Activated CD4-positive, CD25-positive, alpha-beta regulatory T cell treated with anti-CD3 and anti-CD28 coated beads, Interleukin-2, amount 50 U/mL, for 24 hours (primary cell): ENCODE measurements at places on chromosomes 7 and 10.
A peak's percentile ranks its signal among the peaks of the same experiment; 100 is the strongest.

GRCh38 chr7:129247087-129247486 is 22.3 kb downstream of the AHCYL2 start:
- no peak for ATAC-seq

DNA sequence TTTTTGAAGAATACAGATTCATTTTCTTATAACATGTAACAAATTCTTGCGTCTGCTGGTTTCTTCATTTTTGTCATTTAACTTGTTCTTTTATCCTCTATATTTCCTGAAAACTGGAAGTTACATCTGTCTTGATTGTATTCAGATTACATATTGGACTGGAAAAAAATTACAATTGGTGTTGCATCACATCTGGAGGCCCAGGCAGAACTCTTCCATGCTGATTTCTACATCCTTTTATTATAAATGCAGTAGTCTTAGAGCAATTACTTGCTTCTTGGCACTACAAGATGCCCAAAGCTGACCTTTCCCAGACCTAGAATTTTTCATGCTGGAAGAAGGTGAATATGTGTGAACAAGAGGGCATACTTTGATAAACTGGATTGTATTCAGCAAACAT is 460.9 kb upstream of the CNTNAP2 start:
- no peak for ATAC-seq

GRCh38 chr10:123269675-123270074 is 115.5 kb downstream of the BUB3 start:
- ATAC-seq: no peak

DNA sequence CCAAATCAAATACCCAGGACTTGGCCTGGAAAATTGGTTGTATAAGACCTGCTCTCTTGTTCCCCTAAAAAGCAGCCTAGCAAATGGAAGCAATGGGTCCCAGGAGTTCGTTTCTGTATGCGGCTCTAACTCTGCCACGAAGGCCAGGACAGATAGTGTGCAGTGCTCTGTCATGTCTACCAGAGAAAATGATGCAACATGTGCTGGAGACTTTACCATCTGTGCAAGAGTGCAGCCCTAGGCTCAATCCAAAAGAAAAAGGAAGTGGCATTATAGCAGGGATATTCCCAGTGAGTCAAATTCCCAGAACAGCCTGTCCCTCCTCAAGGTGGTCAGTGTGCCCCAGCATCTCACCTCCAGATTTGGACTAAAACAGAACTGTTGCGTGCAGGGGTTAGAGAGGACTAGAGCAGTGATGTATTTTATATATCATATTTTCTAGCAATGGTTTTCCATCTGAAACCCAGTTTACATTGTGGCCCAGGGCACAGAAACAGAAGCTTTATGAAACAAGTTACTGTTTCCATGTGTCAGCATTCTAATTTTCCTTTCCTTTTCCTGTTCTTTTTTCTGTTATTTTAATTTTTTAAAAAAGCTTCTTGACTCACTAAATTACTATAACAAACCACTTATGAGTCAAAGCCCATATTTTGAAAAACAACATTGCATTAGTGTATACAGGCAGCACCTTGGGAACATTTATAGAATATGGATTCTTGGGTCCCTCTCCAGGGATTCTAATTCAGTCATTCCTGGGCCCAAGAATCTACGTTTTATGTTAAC is 311.2 kb downstream of the RNLS start:
- ATAC-seq: peak; percentile 40

DNA sequence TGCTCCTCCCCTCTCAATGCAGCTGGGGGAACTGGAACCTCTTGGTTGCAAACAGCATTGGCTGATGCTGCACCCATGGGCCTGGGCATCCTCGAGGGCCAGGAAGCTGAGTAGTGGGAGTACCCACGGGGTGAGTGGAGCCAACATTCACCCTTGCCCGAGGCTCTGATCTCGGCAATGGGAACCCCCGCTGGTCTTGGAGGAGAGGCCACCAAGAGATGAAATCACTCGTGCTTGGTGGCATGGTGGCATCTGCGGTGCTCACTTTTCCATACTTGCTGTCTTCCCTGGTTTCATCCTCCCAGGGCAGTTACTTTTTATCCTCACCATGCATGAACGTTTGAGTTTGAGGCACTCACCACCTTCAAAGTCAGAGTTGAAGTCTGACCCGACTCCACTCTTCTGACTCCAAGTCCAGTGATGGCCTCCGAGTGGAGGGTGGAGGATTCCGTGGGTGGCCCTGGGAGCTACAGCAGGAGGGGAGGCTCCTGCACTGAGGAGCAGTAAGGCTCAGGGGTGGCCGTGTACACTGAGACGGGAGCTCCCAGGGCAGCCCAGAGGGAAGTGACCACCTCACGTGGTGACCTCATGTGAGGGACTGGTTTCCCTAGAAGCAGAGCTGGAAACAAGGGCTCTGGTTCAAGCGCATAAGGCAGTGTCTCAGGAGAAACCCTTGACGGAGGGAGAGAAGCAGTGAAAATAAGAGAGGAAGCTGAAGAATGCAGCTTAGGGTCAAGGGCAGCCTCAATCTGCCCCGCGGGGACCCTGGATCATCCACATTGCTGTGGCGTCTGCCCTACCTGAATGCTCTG is 349.1 kb downstream of the TCERG1L start:
- no peak for ATAC-seq
